ENCODE measurements at places on chromosomes 16 and 17.

- DNase-seq, result no peak
Observed at GRCh38 chr17:3796110-3796821, 4.7 kb downstream of the ITGAE start.

- DNase-seq, result no peak
Observed at GRCh38 chr17:44083250-44083849, 12.8 kb downstream of the G6PC3 start.

GRCh38 chr16:12097523-12098428 lies 121.2 kb downstream of the SNX29 start:
- no peak for DNase-seq

DNA sequence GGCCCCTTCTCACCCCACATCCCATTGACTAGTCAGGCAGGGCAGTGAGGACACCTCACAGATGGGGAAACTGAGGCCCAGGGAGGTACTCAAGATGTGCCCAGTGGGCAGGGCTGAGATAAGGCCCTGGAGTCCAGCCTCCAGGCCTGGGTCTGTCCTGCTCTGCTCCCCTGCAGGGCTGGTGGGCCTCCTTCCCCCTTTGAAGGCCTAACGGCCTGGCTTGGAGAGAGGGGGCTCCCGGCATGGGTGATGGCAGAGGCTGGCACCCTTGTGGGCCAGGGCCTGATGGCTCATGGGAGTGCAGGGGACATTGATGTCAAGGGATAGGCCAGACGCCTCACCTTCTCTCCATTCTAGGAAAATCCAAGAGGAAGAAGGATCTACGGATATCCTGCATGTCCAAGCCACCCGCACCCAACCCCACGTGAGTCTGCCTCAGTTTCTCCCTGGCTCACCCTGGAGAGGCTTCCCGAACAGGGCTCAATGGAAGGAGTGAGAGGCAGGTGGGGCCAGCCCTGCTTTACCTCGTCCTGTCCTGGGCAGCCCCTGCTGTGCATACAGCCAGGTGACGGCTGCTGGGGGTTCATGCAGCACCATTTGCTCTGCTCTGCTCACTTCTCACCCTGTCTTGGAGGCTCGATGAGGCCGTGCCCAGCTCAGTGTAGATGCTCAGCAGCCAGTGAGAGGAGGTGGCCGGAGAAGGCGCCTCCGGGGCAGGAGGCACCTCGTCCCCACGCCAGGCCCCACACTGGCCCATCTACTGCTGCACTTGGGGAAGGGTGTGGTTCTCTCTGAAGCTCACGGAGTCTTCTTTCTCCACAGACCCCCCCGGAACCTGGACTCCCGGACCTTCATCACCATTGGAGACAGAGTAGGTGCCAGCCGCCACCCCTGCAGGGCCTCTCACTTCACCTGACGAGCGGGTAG lies 13.8 kb downstream of the MAP2K3 start:
- no peak for DNase-seq

GRCh38 chr17:61410141-61411010 lies 10.7 kb downstream of the TBX2 start:
- no peak for DNase-seq

GRCh38 chr17:50872710-50873424 lies 6.7 kb upstream of the TOB1 start:
- DNase-seq, result no peak

- no peak for DNase-seq
Observed at GRCh38 chr16:57629516-57630406, 1.3 kb downstream of the ADGRG1 start.

GRCh38 chr17:52696362-52696761 lies 537.8 kb upstream of the CA10 start:
- DNase-seq, result no peak

- no peak for DNase-seq
Observed at GRCh38 chr17:36829676-36830075, 107.6 kb upstream of the LHX1 start.

GRCh38 chr17:36535669-36536081 lies 888 bp downstream of the PIGW start:
- no peak for DNase-seq

DNA sequence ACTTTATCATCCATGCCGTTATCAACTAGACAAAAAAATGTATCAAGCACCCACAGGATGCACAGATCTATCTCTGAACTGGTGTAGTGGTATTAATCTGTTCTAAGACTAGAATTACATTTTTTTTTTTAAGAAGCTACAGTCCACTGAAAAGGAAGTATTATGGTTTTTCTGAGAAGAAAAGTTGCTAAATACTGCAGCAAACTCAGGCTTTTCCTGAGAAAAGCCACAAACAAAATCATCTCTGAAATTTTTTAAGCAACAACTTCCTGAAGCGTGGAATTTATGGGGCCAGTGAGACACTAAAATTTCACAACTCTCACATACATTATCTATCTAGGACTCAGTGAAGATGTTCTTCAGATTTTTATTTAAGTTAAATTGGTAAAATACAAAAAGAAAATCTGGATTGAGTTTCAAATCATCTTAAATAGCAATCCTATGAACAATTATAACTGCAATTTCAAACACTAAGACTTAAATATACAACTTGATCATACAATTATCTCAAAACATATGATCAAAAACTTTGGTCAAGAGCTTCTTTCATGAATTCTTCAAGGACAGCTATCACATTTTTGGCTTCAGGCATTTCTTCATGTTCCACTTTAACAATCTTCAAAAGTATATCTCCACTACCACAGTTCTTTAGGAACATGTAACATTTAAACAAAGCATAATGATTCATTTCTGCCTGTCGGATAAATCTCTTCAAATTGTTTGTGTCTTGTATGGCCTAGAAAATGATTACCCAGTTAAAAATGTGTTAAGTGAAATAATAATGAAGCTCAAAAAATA lies 10.5 kb downstream of the C17orf75 start:
- no peak for DNase-seq

DNA sequence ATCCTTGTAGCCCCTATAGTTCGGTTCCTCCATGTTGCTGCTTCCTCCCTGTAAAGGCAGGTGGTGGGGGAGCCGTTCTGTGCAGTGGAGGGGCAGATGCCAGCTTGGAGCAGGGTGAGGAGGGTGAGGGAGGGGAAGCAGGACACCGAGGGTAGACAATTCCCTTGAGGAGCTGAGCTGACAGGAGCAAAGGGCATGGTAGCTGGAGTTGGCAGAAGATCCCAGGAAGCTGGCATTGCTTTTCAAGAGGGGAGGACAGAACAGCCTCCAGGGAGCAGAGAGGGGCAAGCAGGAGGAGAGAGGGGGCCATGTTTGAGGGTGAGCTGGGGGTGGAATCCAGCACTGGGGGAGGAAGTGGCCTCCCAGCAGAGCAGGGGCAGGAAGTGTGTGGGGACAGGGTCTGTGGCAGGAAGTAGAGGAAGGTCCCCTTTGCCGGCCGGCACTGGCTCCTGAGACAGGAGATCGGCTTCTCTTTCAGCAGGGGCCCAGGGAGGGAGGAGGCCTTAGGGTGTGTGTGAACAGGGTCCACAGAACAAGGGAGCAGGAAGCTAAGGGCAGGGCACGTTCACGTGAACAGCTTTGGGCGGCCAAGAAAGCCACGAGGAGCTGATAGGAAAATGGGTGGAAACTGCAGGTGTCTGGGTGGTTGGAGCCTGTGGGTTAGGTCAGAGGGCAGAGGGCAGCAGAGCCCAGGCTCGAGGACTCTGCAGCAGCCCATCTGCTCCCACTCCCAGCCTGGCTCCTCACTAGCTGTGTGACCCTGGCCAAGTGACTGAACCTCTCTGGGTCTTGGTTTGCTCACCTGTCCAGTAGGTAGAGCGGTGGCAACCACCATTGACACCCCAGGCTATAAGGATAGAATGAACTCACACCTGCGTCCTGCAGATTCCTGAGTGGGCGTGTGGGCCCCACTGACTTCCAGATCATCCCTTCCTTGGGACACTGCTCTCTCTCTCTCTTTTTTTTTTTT lies 17.5 kb upstream of the SPNS2 start:
- DNase-seq, result no peak

DNA sequence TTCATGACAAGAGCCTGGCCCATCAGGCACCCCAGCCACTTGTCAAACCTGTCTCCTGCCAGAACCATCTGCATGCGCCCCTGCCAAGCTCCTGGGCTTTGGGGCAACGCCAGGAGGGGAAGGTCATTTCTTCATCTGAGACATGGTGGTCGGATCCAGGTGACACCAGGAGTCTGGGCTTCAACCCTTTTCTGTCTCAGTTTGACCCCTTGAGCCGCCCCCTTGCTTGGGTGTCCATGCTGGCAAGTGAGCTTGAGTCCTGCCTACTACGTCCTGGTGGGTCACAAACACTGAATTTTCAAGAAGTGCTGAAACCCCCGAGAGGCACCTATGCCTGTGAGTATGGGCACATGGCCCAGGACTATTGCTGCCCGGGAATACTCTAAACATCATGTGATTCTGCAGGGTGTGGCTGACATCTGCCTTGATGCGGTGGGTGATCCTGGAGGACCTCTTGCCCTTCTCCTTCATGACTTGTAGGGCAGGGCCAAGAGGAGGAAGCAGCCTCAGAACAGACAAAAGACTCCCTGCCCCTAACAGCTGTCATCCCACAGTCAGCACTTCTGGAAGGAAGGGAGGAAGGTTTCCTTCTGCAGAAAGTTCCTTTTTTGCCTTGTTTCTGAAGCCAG lies 43.4 kb downstream of the TNFRSF13B start:
- DNase-seq, result no peak

DNA sequence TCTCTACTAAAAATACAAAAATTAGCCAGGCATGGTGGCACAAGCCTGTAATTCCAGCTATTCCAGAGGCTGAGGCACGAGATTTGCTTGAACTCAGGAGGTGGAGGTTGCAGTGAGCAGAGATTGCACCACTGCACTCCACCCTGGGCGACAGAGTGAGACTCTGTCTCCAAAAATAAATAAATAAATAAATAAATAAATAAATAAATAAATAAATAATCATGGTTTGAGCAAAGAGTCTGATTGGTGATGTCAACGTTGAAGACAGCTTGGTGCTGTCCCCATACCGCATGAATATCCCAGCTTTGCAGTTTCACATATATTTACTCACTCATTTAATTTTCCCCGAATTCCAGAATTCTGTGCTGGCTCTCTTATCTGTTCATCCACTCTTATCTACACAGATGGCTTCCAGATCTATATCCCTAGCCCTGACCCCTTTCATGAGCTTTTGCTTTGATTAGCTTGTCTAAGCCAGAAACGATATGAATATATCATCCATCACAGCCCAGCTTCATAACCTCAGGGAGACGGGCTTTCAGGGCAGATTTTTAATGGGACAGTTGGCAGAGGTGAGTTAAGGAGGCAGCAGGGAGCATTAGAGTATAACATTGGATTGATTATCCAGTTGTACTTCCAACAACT lies 91.0 kb downstream of the SPACA3 start:
- DNase-seq, result no peak

DNA sequence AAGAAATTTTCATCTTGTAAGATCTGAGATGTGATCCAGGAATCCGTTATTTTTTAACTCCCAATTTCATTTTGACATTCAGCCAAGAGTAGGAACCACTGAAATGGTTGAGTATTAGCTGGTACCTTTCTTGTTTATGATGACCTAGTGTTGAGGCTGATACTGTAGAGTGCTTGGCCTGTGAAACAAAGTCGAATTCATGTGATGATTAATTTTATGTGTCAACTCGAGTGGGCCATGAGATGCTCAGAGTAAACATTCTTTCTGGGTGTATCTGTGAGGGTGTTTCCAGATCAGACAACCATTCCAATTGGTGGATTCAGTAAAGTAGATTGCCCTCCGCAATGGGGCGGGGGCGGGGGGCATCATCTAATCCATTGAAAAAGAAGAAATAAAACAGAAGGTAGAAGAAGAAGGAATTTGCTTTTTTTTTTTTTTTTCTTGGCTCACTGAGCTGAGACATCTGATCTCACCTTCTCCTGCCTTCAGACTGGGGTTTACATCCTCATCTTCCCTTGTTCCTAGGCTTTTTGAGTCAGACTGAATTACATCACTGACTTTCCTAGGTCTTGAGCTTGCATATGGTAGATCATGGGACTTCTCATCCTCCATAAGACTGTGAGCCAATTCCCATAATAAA lies 264.6 kb upstream of the KCNJ16 start:
- DNase-seq, result no peak

DNA sequence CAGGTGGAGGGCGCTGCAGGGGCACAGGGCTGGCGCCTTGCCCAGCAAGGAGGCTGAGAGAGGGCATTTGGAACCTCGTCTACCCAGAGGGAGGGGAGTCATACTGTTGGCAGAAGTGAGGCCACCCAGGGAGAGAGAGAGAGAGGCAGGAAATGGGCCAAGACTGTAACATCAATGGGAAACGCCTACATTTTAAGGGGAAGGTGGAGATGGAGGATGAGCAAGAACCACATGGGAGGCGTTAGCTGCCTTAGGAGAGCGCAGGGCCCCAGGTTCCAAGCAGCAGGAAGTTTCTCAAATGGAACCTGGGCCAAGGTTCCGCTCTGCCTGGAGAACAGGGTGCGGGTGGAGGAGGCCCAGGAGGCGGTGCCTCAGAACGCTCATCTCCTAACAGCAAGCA lies 2.7 kb upstream of the WFDC1 start:
- no peak for DNase-seq

GRCh38 chr16:5758281-5758680 lies 660.7 kb upstream of the EEF2KMT start:
- DNase-seq, result no peak

DNA sequence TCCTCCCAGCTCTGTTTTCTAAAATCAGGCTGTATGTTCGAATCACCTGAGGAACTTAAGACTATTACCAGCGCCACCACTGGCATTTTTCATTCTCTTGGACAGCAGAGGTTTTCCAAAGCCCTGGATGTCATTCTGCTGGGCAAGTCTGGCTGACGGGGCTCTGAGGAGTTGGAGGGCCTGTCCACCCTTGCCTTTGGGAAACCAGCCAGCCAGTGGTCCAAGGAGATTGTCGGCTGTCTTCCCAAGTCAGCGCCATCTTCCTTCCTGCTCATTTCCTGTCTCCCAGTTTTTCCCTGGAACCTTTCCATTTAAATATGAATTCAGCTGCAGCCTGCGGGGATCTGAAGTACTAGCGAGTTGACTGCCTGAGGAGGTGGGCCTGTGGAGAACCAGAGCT lies 258.3 kb downstream of the PRKCA start:
- no peak for DNase-seq

- peak; percentile 75 for DNase-seq
Observed at GRCh38 chr16:68490829-68491575, 42.7 kb upstream of the SMPD3 start.

GRCh38 chr17:19928299-19928698 lies 49.3 kb downstream of the AKAP10 start:
- no peak for DNase-seq

- DNase-seq, result no peak
Observed at GRCh38 chr16:6008670-6009069, 911.1 kb upstream of the EEF2KMT start.

DNA sequence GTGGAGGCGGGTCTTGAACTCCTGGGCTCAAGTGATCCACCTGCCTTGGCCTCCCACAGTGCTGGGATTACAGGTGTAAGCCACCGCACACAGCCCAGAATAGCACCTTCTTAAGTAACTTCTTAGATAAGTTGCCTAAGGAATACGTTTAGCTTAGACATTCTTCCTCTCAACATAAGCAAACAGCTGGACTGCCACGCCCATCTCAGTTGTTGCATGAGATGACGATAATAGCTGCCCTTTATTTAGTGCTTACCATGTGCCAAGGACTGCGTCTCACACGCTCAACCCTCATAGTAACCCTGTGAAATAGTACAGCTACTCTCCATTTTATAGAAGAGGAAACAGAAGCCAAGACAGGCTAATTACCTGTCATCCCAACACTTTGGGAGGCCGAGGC lies 11.8 kb downstream of the HASPIN start:
- no peak for DNase-seq

GRCh38 chr16:22250522-22250921 lies 44.4 kb downstream of the EEF2K start:
- no peak for DNase-seq

Measured in LoVo (cell line).